ENCODE measurements at places on chromosomes 6 and 20.

- DNase-seq: no peak
These were observed 138.1 kb downstream of the RFPL4B start for GRCh38 chr6:112485120-112485826.

GRCh38 chr20:1567392-1568162, 10.1 kb upstream of the SIRPD start:
- DNase-seq: no peak

GRCh38 chr6:133067960-133068359, 173.2 kb upstream of the EYA4 start:
- no peak for DNase-seq

- DNase-seq: no peak
These were observed 73.6 kb downstream of the RNF182 start for GRCh38 chr6:13998356-13998755.

DNA sequence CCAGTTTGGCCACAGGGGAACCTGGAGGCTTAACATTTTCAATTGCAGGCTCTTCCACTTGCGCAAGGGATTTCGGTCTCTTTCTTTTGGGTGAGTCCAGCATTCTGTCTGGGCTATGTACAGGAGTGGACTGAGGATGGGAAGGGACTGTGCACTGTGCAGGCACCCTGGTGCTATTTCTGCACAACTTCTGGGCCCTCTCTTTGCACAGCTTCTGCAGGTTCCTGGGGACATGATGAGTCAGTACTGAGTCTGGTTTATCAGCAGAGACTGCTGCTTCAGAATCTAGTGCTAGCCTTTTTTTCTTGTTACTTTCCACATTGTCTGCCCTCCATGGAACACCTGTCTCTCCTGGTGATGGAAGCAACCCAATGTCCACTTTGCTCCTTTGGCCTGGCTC, 78.5 kb upstream of the ASF1A start:
- no peak for DNase-seq

DNA sequence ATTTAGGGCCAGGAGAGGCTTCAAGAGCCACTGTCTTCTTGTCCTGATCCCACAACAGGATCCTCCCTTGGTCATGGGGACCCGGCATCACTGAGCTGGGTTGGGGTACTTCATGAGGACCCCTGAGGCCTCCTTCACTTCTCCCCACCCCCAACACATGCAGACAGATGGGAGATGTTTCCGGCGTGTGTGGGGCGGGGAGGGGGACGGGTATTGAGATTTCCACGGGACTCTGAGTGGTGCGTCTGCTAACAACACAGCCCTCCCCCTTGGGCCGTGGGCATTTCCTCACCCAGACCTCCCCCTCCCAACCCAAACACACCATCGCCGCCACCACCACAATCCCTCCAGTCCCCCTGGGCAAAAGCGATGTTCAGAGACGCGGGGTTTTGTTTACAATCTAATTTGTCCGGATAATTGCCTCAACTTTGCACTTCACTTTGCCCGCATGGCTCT, 906 bp upstream of the FOXP4 start:
- no peak for DNase-seq

- DNase-seq: no peak
These were observed 534.0 kb downstream of the CBLN4 start for GRCh38 chr20:55471052-55472006.

DNA sequence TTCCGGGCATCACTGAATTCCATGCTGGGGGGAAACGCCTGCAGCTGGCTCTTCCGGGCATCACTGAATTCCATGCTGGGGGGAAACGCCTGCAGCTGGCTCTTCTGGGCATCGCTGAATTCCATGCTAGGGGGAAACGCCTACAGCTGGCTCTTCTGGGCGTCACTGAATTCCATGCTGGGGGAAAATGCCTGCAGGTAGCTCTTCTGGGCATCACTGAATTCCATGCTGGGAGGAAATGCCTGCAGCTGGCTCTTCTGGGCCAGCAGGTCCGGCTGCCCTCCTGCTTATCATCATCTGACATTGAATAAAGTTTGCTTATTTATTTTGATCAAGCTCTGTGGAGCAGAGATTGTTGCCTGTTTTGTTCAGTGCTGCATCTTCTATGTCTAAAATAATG, 355.1 kb downstream of the SMOC2 start:
- no peak for DNase-seq

GRCh38 chr6:88013015-88013414, 34.6 kb upstream of the SPACA1 start:
- no peak for DNase-seq

- no peak for DNase-seq
These were observed 8.0 kb upstream of the SIM1 start for GRCh38 chr6:100472674-100473073.

GRCh38 chr6:2890976-2891767, 11.9 kb downstream of the SERPINB9 start:
- DNase-seq: no peak

GRCh38 chr20:22680031-22680740, 95.8 kb upstream of the FOXA2 start:
- peak; percentile 61 for DNase-seq

DNA sequence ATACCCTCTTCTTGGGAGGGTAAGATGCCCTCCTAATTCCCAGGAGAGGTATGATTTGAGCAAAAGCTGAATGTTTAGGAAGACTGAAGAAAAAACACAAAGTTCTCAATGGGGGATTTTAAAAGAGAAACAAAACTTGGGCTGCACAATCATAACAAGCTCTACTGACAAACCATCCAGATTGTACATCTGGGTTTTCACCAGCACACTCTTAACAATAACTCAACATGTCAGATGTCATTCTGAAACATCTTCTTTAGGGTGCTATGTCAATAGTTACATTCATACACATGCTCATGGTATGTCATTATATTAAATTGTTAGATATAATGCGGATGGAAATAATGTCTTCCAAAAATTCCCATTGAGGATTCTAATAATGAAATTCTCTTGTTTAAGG, 95.1 kb downstream of the ASCC3 start:
- no peak for DNase-seq

GRCh38 chr20:3908667-3909066, 19.5 kb downstream of the PANK2 start:
- no peak for DNase-seq

DNA sequence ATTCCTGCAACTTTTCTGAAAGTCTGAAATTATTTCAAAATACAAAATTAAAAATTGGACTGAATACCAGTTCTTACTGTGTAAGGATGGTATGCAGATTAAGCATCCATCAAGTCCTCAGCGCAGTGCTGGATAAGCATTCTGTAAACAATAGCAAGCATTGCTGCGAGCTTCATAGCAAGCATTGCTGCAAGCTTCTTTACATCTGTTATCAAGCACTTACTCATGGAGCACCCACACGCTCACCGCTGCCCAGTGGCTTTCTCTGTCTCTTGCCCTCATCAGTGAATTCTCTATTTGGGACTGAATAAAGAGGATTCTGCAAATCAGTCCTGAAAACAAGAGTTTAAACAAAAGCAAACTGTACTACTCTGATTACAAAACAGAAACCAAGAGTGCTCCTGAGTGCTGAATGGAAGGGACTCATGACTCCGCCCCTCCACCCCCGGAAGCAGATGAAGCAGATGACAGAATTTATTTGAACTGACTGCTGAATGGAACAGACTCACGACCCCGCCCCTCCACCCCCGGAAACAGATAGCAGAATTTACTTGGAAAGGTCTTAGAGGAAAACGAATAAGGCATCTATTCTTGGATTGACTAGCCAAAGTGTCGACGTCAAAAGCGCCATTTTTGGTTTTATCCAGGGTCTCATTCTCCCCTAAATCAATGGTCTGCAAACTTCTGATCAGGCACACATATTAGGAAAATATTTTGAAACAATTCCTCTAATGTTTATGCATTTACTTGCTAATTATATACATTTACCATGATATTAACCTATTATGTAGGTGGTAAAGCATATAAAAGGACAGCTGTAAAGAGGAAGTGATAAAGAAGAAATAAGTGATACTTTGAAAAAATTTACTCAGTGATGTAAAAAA, 22.1 kb upstream of the EYA2 start:
- DNase-seq: peak; percentile 16

DNA sequence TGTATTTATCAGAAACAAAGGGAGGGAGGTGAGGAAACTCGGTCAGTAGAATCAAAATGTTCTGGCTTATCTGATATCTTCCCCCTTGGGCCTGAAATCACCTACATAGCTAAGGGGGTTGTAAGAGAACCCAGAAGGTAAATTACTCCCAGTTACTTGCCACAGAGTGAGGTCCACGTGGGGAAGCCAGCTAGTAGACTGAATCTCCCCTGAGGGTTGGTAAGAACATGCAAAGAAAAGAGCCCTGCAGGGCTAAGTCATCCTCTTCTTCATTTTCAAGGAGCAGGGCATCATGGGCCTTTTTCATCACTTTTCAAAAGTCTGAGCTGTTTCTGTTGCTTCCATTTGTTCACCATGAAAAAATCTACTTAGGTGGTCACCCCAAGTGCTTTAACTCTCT, 115.4 kb downstream of the QRSL1 start:
- DNase-seq: no peak

DNA sequence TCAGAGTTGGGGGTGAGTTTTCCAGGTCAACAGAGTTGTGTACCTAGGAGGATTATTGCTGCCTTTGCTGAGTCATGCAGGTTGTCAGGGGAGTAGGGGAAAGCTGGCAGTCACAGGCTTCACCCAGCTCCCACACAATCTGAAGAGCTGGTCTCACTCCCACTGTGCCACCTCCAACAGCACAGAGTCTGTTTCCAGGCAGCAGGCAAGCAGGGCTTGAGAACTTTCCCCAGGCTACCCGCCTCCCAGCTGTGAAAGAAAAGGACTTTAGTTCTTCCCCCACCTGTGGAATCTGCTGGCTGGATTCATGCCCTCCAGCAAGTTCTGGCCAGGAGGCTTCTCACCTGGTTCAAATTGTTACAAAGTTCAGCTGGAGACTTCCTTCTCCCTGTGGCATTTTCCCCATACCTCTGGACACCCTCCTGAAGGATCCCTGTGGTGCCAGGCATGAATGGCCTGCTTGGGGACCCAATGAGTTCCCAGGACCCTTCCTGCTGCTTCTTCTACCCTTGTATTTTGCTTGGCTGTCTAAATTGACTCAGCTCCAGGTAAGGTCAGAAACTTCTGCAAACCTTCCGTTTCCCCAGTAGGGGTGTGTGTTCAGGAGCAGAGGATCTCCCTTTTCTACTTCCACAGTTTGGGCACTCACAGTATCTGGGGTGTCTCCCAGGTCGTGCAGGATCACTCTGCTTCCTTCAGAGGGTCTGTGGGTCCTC, 378.1 kb upstream of the MAN1A1 start:
- DNase-seq: no peak

DNA sequence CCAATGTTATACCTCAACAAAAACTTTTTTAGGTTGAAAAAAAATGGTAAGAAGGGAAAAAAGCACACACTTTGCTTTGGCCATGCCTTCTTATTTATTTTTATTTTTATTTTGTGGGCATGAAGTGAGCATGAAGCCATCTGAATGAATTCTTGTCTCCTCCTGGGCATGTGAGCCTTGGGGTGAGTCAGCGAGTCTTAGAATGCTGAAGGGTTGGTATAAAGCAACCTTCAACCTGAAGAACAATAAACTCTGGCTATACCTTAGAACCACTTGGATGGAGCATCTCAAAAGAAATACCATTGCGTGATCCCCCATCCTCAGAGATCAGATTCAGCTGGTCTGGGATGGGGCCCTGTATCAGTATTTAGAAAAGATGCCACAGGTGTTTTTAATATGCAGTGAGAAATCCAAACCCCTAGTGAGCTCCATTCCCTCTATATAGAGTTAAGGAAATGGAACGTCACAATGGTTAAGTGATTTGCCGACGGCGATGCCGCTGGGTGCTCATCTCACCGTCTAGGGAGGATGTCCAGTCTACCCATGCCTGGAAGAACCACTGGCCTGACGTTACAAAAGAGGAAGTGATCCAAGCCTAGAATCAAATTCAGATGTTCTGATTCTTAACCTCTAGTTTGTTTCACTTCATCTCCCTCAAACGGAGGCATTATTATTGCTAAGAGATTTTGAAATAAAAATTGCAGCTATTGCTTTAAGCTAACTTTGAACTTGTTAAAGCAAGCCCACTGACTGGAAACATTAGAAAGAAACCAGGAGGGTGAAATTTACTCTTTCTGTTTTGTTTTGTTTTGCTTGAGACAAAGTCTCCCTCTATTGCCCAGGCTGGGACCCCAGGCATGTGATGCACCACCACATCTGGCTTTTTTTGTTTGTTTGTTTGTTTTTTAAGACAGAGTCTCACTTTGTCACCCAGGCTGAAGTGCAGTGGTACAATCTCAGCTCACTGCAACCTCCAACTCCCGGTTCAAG, 67.1 kb downstream of the EDN1 start:
- no peak for DNase-seq

- no peak for DNase-seq
These were observed 135.0 kb upstream of the SUPT3H start for GRCh38 chr6:45512717-45513116.

GRCh38 chr20:3085571-3086072, 1.1 kb upstream of the AVP start:
- DNase-seq: no peak

DNA sequence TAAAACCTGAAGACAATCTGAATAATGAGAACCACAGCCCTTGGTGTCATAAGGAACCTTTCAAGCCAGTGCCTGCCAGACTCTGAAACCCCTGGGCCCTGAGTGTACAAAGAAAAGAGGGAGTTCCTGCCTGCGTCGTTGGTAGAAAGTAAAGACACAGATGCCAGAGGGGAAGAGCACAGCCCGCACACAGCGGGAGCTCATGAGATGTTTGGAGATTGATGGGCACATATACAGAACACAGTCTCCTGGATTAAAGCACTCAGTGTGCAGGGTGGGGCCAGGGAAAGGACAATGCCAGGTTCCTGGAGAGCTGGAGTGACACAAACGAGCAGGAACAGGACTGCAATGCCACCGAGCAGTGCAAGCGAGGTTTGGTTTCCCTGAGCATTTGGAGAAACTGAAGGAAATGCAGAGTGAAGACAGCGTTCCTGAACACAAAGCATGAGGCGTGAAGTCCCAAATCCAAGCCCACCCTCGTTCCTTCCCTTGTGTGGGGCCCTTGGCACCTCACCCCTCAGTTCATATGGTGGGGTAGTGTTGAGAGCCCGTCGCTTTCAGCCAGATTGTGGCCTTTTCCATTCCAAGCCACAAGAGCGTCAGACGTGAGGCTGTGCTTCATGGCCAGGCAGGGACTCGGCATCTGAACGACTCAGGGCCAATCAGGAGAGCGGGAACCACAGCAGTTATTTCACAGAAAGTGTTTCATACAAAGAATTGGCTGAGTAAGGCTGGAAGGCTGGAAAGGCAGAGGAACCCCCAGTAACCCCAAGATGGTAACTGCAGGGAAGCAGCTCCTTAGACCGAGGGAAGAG, 41.0 kb upstream of the RPS6KA2 start:
- DNase-seq: no peak

GRCh38 chr6:5132731-5133130, 47.6 kb downstream of the PPP1R3G start:
- no peak for DNase-seq

All from T47D (cell line).